ENCODE measurements at places on chromosomes 12 and 14.

DNA sequence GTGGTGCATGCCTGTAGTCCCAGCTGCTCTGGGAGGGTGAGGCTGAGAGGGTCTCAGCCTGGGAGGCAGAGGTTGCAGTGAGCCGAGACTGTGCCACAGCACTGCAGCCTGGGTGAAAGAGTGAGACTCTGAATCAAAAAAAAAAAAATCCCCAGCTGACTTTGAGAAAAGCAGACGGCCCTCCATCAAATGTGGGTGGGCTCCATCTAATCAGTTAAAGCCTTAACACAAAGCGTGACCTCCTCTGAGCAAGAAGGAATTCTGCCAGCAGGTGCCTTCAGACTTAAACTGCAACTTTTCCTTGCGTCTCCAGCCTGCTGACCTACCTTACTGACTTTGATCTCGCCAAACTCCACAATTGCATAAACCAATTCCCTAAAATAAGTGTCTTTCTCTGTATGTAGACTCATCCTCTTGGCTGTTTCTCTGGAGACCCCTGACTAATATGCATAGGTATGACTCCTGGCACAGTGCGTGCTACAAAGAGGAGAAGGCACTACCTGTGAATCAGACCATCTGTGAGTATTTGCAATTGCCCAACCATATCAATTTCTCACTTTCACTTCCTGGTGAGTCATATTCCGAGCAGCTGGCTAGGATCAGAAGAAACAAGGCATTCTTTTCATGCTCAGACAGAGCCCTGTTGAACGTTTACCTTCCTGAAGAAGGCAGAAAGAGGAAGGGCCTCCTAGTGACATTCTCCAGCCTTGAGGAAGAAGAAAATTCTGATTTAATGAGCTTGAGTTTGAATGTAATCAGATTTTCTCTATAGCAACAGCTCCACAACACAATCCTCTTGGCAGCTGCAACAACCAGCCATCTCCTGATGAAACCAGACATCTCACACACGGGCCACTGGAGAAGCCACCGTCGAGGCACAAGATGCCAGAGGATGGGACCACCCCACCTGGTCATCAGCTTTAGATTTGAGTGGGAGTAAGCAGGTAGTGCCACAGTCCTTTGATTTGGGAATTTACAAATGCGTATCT is 54.3 kb downstream of the CLMN start:
- no peak for DNase-seq

GRCh38 chr12:3540387-3540990 is 49.5 kb downstream of the PRMT8 start:
- no peak for DNase-seq

GRCh38 chr14:70753518-70753953 is 55.8 kb downstream of the MAP3K9 start:
- no peak for DNase-seq

DNA sequence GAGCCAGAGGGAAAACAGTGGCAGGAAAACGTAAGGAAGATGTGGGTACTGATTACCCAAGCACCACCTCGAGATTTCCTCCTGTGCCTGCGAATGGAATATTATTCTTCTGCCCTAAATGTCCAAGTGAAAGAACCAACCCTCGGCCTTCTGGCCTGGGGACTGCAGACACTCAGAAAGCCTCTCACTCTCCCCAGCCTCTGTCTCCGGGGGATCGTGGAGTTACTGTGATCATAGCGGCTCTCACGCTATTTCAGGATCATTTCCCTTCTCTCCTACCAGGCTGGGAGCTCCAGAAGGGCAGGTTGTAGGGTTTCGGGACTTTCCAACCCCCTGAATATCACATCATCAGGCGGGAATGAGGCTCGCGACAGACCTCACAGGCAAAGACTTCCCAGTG is 68.9 kb downstream of the KDM2B start:
- no peak for DNase-seq

DNA sequence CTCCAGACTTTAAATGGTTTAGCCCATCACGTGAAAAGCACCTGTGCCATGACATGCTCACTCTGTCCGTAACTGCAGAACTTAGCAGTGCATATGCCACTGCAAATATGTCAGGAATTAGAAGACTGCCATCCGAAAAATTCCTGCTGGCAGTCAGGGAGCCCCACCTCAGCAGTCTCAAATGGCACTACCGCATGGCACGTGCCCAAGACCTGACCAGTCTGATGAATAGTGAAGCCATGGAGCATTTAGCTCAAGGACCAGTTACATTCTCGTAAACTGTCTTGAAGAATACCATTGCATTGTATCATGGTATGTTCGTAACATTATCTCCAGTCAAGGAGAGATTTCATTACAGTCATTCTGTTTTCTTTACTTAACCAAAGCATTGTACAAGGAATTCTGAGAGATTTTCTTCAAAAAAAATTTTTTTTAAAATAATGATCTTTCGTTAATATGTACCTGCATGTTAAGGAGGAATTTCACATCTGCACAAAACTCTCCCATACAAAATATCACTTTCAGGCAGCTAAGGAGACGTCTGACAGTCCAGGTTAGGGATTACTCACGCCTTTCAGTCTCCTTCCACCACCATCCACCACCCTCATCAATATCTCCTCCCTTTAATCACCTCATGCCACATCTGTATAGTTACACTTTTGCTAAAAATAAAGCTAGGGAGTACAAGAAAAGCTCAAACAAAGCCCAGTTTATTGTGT is 138.5 kb downstream of the ANO2 start:
- DNase-seq = no peak

DNA sequence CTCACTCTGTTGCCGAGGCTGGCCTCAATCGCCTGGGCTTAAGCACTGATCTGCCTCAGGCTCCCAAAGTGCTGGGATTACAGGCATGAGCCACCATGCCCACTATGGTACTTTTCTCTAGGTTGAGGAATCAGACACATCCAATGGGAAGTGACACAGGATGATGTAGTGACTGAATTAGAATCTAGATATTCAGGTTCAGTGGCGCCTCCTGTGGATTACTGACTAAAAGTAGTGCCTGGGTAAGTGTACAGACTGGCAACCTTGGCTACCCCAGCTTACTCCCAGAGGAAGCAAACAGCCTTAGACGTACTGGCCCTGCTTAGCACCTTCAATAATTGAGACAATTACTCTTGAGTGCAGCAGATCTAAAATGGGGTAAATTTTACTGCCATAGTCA is 22.8 kb downstream of the GALNT8 start:
- no peak for DNase-seq

DNA sequence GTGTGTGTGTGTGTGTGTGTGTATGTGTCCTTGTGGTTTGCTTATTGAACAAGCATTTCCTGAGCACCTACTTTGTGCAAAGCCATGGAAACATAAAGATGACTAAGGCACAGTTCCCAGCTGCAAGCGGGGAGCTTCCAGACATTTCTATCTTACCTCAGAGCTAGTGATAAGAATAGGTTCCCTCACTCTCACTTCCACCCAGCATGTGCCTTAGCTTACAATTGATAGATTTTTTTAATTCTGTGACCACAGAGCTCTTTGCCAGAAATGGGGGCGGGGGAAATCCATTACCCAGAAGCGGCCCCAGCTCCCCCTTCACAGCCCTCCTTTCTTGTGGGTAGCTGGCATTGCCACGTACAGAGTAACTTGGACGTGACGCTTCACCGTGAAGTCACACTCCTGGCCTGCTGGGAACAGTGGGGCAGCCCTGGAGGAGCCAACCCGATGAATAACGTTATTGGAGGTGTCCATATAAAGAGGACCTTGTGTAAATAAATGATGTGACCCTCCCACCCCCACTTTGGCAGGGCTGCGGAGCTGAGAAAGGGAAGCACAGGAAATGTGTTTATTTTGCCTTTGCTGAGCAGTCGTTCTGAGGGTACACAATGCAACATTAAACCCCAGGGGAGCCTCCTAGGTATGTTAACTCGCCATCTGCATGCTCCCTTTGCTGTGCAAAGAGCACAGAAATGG is 238.9 kb downstream of the CHST11 start:
- no peak for DNase-seq

DNA sequence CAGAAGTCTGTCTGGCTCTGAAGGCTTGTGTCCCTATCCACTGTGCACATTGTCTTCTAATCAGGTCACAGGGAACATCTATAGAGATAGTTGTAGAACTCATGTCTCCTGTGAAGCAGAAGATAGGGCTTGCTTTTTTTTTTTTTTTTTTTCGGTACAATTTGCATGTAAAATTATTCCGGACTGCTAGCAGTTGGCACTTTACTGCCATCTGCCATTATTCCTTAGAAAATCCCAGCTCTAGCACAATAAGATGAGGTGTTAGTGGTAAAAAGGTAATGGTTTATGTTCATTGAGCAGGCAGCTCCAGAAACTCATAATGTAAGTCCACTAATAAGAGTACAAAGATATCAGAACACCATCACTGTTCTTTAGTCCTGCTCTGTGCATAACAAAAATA is 8.7 kb downstream of the MYRFL start:
- DNase-seq = no peak

DNA sequence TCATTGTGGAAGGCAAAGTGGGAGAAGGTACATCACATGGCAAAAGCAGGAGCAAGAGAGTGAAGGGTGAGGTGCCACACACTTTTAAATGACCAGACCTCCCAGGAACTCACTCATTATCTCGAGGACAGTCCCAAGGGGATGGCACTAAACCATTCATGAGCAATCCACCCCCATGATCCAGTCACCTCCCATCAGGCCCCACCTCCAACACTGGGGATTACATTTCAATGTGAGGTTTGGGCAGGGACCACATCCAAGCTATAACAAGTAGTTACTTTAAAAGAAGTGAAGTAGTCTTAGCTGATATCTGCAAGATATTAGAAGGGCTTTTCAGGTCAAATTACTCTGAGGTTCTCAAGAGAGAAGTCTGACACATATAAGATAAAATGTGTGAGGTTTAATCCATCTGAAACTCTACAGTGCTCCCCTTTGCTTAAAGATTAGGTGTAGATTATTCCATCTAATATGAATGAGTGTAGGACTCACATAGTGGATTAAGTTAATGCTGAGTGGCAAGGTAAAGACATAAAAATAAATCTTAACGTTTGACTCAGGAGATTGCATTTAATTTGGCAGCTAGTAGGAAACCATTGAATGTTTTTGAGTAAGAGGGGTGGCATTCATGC is 130.8 kb downstream of the TMX1 start:
- DNase-seq = no peak

GRCh38 chr14:50447461-50447860 is 50.8 kb upstream of the CDKL1 start:
- peak; percentile 66 for DNase-seq

DNA sequence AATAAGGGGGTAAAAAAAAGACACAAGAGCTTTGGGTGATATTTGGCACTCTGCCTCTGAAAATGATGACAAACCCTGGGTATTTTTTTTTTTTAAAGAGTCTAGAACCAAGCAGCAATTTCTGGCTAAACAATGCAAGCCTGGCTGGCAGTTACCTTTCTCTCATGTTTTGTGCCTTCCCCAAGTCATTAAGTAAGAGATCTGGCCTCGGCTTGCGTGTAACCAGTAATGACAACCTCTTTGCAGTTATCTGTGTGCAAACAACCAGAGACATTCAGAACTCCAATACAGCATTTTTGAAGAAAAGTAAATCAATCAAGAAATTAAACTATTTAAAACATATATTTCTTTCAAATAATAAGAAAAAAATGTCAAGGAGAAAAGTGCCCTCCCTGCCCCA is 167.5 kb downstream of the KCNC2 start:
- no peak for DNase-seq

Data from hematopoietic multipotent progenitor cell treated with erythropoietin and hydrocortisone succinate and interleukin-3 and kit ligand, for 17 days (in vitro differentiated cells).